Activated CD8-positive, alpha-beta memory T cell treated with anti-CD3 and anti-CD28 coated beads, Interleukin-2, amount 50 U/mL, for 48 hours (primary cell): ENCODE measurements at places on chromosomes 13 and 19.

DNA sequence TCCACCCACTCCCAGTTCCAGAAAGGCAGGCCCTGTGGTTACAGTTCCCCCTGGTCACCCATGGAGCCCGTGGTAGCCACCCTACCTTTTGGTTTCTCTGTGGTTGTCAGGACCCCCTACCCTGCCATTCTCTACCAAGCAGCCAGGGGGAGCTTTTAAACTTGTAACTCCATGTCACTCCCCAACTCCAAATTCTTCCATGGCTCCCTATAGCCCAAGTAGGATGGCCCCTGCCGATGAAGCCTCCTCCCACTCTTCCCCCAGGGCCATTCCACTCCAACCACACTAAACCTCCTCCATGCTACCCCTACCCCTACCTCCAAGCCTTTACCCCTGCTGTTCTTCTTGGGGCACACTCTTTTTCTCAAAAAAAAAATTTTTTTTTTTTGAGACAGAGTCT lies 2.2 kb downstream of the S1PR2 start:
- DNase-seq: no peak

GRCh38 chr13:59710416-59710815 lies 453.3 kb downstream of the DIAPH3 start:
- DNase-seq: no peak

DNA sequence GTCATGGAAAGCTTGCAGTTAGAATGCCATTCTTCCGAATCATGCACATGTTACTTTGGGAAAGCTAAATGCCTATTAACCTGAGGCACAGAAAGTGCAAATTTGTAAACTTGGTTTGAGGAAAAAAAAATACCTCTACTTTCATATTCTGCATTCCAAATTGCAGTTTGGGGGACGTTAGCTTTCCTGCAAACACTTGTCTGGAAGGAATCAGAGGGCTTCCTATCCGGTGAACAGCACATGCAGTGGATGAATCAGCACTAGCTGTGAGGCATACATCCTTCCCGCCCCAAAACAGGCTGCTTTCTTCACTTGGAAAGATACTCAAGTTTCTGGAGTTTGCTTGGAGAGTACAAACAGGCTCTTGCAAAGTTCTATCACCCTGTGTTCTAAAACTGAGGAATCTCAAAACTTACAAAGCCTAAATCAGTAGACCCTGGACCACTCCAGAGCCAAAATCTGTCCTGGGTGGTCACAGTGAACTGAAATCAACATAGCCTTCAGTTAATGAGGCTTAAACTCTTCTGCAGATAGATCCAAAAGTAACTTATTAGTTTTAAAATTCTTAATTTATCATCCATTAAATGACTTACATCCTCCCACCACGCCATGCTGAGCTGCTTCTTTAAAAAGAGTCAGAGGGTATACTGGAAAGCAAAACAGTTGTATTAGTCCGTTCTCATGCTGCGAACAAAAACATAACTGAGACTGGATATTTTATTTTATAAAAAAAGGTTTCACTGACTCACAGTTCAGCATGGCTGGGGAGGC lies 802.3 kb upstream of the ARGLU1 start:
- DNase-seq: no peak

DNA sequence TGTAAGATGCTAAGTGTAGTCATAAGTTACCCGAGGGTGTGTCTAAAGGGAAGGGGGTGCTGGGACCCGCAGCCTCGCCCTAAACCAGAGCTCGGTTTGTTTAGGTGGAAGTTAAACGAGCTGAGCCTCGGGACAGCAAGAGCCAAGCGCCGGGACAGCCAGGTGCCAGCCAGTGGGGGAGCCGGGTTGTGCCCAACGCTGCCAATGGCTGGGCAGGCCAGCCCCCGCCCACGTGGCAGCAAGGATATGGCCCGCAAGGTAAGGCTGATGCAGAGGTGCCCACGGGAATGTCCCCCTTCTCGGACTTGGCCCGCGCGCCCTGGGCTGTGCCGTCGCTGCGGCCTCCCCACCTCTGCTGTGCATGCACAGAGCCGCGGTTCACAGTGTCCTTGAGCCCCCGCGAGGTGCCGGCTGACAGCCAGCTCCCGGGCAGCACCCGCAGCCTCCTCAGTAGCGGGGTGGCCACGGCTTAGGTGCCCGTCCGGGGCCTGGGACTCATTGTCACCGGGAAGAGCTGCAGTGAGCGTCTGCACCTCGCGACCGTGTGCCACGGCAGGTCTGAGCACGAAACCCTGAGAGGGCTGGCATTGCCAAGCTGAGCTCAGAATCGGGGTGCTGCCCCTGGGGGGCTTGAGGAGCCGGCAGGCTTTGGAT lies 9.3 kb upstream of the RPS15 start:
- DNase-seq: no peak

- DNase-seq: no peak
These were observed 34.7 kb upstream of the IRS2 start for GRCh38 chr13:109821103-109821502.

GRCh38 chr13:46235286-46235685 lies 23.6 kb downstream of the LRRC63 start:
- no peak for DNase-seq

- no peak for DNase-seq
These were observed 16.7 kb upstream of the PLPP2 start for GRCh38 chr19:307793-308420.

DNA sequence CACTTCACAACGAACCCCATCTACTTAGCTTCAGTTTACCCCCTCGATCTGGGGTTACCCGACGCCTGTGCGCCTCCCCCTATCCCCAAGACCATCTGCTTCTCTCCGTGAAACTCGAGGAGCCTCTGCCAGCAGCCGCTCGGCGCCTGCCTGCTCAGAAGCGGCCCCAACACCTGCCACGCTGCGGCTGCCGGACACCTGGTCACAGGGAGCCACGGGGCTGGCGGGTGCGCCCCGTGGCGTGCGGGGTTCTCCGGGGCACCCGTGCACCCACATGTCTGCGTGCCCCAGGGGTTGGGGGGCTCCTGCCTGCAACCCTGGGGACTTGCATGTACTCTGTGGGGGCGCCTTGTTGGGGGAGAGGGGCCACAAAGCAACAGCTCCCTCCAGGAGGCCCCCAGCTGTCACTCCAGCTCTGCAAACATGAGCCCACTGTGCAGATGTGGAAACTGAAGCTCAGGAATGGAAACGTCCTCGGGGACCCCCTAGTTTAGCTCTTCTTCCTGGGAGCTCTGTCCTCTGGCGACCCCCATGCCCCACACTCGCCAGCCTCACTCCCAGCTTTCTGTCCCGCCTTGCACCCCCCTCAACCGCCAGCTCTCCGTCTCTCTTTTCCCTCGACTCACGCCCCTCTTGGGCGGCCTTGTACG lies 7.0 kb upstream of the SEMA6B start:
- no peak for DNase-seq

DNA sequence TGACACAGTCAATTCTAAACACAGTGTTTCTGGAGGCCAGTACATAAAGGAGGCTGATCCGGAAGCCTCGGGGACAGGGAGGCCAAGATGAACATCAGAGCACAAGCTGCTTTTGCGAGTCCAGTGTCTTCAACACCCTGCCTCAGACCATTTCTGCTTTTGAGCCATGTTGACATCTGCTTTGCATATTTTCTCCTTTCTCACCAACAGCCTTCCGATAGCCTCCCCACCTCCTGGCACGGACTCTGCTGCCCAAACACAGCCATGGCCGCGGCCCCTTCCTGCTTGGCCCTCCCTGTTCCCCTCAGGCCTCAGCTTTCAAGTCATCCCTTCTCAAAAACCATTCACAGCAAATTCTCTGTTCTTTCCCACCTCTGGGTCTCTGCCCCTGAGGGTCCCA lies 3.6 kb downstream of the LRRC25 start:
- no peak for DNase-seq

DNA sequence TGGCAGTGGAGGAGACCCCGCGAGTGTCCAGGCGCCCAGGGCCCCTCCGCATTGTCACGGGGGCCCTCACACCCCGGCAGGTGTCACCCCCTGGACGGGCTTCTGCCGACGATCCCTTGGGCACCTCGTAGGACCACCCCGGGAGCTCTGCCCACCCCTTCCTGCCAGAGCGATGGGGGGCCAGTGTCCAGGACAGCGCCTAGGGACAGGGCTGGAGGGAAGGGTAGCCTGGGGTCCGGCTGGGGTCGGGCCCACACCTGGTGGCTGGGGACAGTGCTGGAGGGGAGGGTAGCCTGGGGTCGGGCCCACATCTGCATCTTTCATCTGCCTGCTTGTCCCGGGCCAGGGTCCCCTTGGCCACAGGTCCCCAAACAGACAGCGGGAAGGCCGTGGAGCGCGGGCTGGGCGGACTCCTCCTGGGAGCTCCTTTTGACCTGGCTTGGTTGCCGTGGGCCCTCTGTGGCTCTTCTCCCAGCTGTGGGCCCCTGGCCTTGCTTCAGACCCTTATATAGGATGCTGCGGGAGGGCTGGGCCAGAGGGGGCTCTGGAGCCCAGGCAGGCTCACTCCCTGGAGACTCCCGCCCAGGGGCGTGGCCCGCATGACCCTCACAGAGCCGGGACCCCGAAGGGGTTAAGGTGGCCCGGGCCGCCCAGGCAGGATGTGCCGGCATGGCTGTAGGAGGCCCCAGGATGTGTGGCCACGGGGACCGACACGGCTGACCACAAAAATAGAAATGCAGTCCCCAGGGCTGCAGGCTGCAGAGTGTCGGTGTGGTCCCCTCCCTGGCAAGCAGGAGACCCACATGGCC lies 74.1 kb upstream of the MCF2L start:
- no peak for DNase-seq

GRCh38 chr19:28075229-28075628 lies 1137.7 kb downstream of the UQCRFS1 start:
- DNase-seq: no peak

DNA sequence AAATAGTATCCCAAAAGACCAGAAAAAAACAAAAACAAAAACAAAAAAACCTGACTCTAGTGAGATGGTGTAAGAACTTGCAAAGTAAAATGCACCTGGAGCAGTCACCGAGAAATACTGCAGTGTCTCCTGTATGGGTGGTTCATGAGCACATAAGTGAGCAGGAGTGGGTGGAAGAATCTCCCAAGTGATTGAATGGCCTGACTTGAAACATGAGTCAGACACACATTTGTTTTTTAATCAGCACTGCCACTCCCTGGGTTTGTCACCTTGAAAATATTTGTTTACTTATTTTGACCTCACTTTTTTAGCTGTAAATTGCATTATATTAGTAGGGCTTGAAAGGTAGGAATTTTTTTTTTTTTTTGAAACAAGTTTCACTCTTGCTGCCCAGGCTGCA lies 2.0 kb downstream of the ZNF431 start:
- no peak for DNase-seq

DNA sequence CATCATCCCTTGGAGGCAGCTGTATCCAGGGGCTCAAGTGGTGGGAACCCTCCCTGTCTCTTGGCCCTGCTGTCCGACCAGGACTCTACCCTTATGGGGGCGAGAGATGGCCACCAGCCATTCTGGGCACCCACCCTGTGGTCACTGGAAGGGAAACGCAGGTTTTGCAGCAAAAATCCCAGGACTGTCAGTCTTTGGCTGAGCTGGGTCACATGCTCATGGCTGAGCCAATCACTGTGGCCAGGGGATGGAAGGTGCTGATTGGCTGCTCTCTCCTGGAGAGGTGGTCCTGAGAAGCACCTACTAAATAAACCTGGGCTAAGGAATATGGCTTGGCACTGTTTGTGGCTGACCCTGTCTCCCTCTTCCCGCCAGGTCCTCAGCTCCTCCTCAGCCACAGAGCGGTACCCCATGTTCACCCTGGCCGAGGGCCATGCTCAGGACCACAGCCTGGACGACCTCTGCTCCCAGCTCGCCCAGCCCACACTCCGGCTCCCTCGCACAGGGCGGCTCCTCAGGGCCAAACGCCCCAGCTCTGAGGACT lies 8.9 kb downstream of the ATG4D start:
- peak; percentile 73 for DNase-seq

DNA sequence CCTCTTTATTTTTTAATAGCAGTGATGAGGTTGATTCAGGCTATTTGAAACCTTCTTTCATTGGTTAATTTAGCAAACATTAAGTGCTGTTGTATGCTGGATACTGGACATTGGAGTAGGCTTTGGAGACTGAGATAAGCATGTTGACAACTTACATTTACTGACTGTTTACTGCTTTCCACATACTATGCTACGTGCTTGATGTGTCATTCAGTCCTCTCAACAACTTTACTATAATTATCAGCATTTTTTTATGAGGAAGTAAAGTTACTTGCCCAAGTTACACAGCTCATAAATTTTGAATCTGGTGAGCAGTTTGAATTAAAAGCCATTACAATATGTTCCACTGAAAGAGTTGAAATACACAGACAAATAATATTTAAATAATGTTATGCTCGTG lies 83.8 kb downstream of the GJA3 start:
- no peak for DNase-seq

DNA sequence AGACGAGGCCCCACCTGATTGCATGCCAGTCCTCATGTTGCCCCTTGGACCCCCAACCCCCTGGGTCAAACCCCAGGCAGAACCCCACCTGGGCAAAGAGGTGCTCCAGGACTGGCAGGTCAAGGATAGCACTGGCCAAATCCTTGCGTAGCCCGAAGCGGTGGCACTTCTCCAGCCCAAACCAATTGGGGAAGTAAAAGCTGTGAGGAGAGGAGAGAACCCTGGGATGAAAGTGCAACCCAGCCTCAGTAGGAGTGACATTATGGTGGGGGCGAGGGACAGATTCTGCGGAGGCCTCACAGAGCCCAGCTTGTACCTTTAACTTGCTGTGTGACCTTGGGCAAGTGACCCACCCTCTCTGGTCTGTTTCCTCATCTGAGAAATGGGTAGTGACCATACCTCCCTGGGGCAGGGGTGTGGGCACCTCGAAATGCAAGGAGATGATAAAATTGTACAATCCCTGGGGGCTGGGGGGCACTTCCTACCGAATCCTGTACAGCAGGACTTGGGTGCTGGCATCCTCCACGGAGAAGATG lies 4.4 kb downstream of the JAK3 start:
- DNase-seq: no peak

- DNase-seq: peak; percentile 80
These were observed 11.6 kb upstream of the ASF1B start for GRCh38 chr19:14147797-14148605.

- no peak for DNase-seq
These were observed 481.9 kb downstream of the COG6 start for GRCh38 chr13:40137400-40137799.

GRCh38 chr19:33819880-33820781 lies 23.5 kb downstream of the KCTD15 start:
- DNase-seq: peak; percentile 83

GRCh38 chr13:72004784-72005374 lies 137.9 kb upstream of the DACH1 start:
- no peak for DNase-seq

GRCh38 chr19:42516771-42517170 lies 11.5 kb downstream of the CEACAM1 start:
- DNase-seq: no peak

GRCh38 chr19:35752746-35753350 lies 4.0 kb downstream of the HSPB6 start:
- no peak for DNase-seq

DNA sequence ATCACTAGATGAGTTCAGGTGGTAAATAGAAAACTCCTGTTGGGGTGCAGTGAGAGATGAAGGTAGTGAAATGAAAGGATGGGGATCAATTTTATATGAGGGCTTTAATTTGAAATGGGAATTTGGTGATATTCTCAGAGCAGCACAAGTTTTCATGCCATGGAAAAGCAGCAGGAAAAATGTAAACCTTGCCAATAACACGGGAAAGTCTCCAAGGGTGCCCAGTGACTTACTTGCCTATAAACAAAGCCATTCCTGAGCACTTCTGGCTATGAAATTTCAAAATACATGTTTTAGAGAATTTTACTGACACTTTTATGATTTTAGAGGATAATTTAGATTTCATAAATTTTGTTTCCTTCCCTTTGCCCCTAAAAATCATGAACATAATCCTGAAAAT lies 16.4 kb upstream of the FLT3 start:
- no peak for DNase-seq
